Stimulated activated CD4-positive, alpha-beta T cell treated with anti-CD3 and anti-CD28 coated beads, TNF-alpha, amount 100 ng/mL, for 1 hour (primary cell): ENCODE measurements at places on chromosomes 13 and 19.

- DNase-seq, result no peak
Observed at GRCh38 chr13:74450964-74451363, 316.8 kb upstream of the KLF12 start.

GRCh38 chr19:2059422-2060201, 8.6 kb upstream of the MKNK2 start:
- DNase-seq, result no peak

DNA sequence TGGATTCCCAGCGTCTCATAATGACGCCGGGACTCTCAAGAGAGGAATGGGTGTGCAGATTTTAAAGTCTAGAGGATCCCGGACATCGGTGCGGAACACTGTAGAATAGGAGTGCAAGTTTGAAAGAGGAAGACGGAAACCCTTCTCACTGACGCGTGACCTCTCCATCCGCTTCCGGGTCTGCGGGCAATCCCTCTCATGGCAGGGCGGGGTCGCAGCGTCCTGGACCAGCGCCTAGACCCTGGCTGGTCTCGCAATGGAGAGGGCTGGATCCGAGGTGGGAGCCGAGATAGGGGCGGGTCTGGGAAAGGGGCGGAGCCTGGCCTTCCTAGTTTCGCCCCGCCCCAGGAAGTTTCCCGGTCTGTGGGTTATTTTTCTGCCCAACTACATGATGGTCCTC, 4.6 kb upstream of the ZNF845 start:
- DNase-seq, result no peak

DNA sequence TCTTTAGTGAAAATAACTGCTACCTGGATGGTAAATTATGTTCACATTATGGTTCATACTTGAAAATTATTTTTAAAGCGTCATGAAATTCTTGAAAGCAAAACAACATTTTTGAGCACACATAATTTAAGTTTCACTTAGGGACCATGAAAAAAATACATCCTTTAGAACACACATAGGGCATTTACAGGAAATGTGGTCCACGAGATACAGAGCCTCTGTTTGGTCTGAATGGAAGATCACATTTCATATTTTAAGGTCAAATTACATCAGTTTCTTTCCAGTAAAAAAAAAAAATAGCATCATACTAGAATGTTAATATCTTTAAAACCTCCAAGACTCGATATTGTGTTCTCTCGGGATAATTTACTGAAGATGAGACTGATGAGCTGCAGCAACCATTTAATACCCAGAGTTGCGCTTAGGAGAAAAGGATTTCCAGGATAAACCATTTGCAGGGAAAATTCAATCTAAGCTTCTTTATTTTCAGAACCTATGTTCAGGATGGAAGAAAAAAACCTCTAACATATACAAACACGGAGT, 720.7 kb downstream of the DIAPH3 start:
- DNase-seq, result no peak

DNA sequence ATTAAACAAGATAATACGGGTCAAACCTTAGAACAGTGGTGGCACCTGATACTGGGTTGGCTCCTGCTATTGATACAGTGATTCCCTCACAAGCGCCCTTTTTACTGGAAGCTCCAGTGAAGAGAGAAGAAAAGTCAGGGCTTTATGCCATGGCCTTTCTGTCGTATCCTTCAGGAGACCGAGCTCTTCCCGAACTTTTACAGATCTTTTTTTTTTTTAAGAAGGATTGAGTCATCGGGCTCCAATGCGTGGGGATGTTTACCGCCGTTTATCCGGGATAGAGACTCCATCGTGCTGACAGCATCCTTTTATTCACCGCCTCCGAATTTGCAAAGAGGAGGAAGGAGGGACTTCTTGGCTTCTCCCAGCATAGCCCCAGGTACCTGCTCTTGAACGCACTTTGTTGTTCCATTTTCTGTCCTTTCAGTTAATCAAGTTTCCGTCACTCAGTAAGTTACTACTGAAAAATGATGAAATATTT, 574 bp downstream of the ZNF227 start:
- no peak for DNase-seq

DNA sequence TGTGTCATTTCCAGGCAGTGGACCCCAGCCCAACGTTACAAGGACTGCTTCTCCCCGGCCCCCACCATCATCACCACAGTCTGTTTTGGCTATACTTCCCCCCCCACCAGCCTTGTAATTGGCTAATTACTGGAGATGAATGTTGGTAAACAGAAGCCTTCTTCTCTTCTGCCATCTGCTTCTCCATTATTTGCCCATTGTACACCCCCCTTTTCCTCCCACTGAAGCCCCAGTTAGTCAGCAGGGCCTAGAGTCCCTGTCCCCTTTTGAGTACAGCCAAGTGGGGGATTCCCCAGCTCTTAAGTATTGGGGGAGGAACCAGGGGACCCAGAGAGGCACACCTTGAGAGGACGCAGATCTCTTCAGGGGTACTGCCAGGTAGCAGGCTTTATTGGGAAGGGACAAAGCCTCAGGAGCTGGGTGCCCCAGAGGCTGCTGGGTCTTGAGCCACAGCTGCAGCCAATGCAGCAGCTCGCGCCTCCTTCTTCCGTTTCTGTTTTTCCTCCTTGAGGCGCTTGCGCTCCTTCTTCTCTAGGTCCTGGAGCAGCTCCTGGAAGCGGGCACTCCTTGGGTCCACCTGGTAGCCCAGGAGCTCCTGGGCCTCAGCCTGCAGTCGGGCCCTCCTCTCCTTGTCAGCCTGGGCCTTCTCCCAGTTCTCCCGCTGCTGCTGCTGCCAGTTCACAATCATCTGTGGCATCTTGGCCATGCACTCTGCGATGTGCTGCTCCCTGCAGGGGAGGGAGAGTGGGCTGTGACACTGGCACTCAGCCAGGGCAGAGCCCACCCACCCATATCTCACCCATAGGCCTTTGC, 3.0 kb downstream of the GADD45GIP1 start:
- no peak for DNase-seq

GRCh38 chr13:110394371-110394841, 87.3 kb downstream of the COL4A2 start:
- DNase-seq, result no peak

DNA sequence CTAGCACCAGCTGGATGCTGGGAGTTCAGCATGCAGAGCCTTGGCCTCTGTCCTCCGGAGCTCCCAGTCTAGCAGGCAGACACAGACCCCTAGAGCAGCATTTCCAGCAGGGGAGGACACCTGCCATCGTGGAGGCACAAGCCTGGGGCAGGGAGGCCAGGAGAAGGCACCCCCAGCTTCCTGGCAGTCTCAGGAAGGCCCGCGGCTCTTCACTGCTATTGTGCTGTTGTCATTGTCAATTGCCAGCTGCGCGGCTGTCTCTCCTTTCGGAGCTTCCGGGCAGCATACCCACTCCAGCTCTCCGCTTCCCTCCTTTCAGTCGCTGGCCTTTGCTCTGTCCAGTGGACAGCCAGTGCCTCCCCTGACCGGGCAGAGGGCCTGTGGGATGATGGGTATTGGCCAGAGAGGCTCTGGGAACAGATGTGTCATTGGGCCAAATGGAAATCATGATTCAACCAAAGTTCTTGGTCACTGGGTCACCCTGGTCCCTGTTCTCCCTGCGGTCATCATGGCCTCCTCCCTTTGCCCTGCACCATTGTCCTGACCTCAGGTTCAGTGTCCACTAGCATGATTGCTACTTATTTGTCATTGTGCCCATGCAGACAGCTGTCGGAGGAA, 93.0 kb downstream of the SLC7A1 start:
- no peak for DNase-seq
